HCT116 (cell line): ENCODE measurements at places on chromosomes 11 and 22.

DNA sequence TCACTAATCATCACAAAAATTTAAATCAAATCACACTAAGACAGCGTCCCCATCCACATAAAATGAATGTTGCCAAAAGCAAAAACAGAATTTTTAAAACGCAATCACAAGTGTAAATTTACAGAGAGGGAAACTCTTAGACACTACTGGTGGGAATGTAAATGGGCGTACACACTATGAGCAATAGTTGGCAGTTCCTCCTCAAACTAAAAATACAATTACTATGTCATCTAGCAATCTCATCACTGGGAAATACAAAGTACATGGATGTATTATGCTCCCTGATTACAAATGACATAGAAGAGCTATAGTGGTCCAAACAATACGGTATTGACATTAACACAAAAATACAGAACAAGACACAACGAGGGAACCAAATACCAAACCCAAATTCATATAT is 8.7 kb upstream of the RGL4 start:
- H3K4me1 ChIP-seq = peaks cover 8% of the 10 kb centered on the region; the same call in 1 of the 2 replicates
- no peak overlapping the region for H3K27ac ChIP-seq
- no peak overlapping the region for H3K4me3 ChIP-seq
- DNase-seq = no peak

- H3K36me3 ChIP-seq = no peaks in the 10 kb centered on the region
- H3K27ac ChIP-seq = no peak overlapping the region
- H3K4me1 ChIP-seq = no peaks in the 10 kb centered on the region
- H3K4me3 ChIP-seq = no peak overlapping the region
- no peak for DNase-seq
These were observed 53.3 kb downstream of the SMIM38 start for GRCh38 chr11:69209038-69209350.

DNA sequence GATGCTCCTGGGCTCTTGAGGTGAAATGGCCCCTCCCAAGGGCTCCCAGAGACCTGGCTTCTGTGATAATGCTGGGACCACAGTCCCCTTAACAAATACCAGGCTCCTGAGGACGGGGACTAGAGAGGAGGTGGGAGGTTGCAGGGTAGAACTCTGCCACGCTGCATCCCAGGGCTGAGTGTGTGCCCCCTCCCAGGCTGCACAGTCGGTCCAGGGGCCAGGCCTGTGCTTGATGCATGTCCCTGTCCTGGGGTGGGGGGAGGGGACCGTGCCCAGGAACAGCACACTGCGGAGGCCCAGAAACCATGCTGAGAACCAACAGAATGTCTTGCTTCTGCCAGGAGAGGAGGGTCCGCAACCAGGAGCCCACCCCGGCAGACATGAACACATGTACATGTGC is 9.3 kb downstream of the CSF2RB start:
- peaks cover 9% of the 10 kb centered on the region; the same call in 1 of the 2 replicates for H3K27me3 ChIP-seq
- no peaks in the 10 kb centered on the region for H3K36me3 ChIP-seq
- no peak for DNase-seq
- no peak overlapping the region for H3K4me3 ChIP-seq
- no peak overlapping the region for H3K27ac ChIP-seq
- H3K4me1 ChIP-seq = no peaks in the 10 kb centered on the region

DNA sequence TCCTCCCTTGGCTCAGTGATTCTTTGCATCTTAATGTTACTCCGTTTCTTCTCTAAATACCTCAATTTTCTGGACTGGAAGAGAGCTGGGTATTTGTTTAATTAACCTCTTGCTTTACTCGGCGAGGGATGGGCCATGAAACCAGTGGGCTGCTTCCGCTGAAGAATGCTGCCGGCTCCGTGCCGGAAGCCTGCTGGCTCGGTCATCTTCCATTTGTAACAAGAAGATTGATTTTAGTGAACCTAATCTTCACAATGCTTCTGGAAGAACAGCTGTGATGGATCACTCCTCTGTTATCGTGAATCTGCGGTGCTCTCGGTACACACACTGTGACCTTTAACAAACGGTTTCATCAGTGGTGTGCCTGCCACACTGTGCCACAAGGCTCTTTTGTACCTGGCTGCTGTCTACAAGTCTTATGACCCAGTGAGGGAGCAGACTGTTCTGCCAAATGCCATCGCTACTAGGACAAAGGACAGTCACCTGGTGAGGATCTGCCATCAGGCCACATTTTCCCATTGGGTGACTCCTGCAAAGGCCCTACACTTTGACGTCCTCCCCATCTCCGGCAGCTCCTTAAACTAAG is 25.3 kb upstream of the PARVB start:
- no peak overlapping the region for H3K4me3 ChIP-seq
- no peaks in the 10 kb centered on the region for H3K27me3 ChIP-seq
- peaks cover 9% of the 10 kb centered on the region for H3K36me3 ChIP-seq
- no peaks in the 10 kb centered on the region for H3K4me1 ChIP-seq
- H3K27ac ChIP-seq = no peak overlapping the region

DNA sequence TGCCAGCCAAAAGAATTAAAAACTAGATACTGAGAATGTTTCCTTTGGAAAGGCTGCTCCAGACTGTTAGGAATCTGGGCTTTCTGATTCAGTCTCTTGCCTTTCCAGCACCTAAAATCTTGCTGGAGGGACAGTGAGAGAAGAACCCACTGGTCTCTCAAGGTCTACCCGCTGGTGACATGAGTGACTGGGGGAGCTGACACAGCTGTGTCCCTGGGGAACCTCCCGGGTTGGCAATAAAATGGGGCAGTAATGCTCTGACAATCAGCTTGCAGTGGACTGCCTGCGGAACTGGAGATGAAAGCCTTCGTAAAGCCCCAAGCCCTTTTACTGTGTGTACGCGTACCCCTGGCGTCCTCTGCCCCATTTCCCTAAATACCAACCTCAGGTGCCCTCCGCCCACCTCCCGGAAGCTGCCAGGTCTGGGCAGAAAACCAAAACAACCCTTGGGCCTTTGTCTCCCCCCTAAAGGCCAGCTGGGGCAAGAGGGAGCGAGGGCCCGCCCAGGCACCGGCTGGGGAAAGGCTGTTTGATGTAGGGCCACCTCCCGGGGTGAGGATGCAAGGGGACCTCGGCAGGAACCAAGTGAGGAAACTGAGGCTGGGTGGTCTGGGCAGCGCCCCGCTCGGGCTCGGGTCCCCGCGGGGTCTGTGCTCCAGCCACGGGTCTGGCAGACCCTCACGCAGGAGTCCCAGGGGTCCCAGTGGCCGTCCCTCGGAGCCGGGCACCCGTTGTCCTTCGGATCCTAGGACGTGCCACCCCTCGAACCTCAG is 741 bp downstream of the CARS1 start:
- peaks cover 14% of the 10 kb centered on the region for H3K4me1 ChIP-seq
- H3K36me3 ChIP-seq = peaks cover 4% of the 10 kb centered on the region; the same call in 1 of the 2 replicates
- peak overlapping the region; percentile 82; the same call in 1 of the 2 replicates for H3K27ac ChIP-seq
- no peak for DNase-seq
- no peaks in the 10 kb centered on the region for H3K27me3 ChIP-seq
- peak overlapping the region; percentile 98 for H3K4me3 ChIP-seq

DNA sequence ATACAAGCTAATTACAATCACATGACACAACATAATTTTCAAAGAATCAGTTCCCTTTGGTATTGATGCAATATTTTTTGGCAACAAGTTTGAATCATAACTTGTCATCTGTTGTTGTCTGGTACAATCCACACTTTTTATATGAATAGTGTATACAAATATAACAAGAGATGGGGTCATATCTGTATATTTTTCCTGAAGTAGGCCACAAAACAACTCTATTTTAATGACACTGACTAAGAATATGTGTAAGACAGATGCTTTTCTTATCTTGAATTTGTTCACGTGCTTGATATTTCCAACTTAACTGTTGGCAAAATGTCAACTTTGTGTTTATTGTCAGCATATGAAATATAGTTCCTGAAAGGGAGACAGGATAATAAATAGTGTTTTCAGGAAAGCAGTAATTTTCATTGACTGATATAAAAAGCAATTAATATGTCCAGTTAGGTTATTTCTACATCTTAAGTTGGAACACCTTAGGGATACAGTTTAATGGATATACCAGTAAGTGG is 27.9 kb downstream of the NOX4 start:
- H3K27ac ChIP-seq = no peak overlapping the region
- DNase-seq = no peak
- no peaks in the 10 kb centered on the region for H3K36me3 ChIP-seq
- no peaks in the 10 kb centered on the region for H3K27me3 ChIP-seq
- no peaks in the 10 kb centered on the region for H3K4me1 ChIP-seq

- H3K4me3 ChIP-seq = no peak overlapping the region
- H3K27ac ChIP-seq = no peak overlapping the region
- no peaks in the 10 kb centered on the region for H3K27me3 ChIP-seq
- no peaks in the 10 kb centered on the region for H3K36me3 ChIP-seq
These were observed 13.9 kb upstream of the TXNRD2 start for GRCh38 chr22:19955241-19956128.

- H3K4me3 ChIP-seq = no peak overlapping the region
- no peaks in the 10 kb centered on the region for H3K36me3 ChIP-seq
- no peaks in the 10 kb centered on the region for H3K4me1 ChIP-seq
- DNase-seq = no peak
- H3K27me3 ChIP-seq = no peaks in the 10 kb centered on the region
These were observed 48.9 kb downstream of the RELT start for GRCh38 chr11:73425108-73425507.

GRCh38 chr22:24977370-24978221 is 25.1 kb downstream of the KIAA1671 start:
- H3K4me3 ChIP-seq = no peak overlapping the region
- no peaks in the 10 kb centered on the region for H3K36me3 ChIP-seq
- DNase-seq = no peak

GRCh38 chr22:33030923-33031525 is 27.2 kb downstream of the SYN3 start:
- peaks cover 21% of the 10 kb centered on the region for H3K27me3 ChIP-seq
- H3K4me1 ChIP-seq = no peaks in the 10 kb centered on the region
- no peaks in the 10 kb centered on the region for H3K36me3 ChIP-seq
- H3K4me3 ChIP-seq = no peak overlapping the region
- no peak overlapping the region for H3K27ac ChIP-seq

DNA sequence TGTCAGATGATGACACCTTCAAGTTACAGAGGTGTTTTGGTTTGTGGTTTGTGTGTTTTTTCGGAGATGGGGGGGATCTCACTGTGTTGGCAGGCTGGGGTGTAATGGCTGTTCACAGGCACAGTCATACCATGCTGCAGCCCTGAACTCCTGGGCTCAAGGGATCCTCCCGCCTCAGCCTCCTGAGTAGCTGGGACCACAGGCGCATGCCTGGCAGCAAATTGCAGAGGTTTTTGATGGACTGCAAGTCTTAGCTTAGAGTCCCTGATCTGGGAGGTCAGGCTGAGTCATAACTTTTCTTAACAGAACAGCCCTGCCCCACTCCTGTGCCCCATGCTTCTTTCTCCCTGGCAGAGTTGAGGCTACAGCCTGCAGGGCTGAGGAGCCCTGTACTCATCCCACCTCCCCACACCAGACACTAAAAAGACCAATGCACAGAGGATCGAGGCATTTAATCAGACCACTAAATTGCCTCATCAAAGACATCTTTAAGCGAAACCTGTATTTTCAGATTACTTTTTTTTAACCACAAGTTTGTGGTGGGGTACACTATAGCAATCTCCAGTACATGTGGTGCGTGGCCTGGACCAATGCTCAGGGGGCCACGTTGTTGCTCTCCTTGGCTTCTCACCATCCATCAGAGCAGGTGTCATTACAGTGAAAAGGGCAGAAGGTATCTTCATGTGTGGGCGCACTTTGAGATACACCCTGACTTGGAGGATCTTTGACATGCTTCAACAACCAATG is 17.1 kb upstream of the ADORA2A start:
- no peak overlapping the region for H3K4me3 ChIP-seq
- peaks cover 5% of the 10 kb centered on the region; the same call in 1 of the 2 replicates for H3K36me3 ChIP-seq
- no peaks in the 10 kb centered on the region for H3K27me3 ChIP-seq
- no peak for DNase-seq
- H3K27ac ChIP-seq = no peak overlapping the region

DNA sequence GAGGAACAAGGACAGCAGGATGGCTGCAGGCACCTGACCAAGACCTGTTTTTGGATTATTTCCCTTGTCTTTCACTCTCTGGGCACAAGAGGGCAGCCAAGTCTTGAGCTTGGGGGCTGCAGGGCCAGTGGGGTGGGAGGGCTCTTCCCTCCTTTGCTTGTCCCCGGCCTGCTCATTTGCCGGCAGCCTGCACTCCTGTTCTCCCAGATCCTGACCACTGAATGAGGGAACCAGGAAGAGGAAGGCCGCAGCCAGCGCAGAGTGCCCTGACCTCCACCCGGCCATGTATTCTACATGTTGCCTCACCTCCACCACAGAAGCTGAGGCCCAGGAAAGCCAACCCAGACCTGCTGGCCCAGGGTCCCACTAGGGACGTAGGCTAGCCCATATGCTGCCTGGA is 15.5 kb upstream of the NNMT start:
- H3K36me3 ChIP-seq = no peaks in the 10 kb centered on the region
- H3K27me3 ChIP-seq = peaks cover under 1% of the 10 kb centered on the region; the same call in 1 of the 2 replicates
- peaks cover 5% of the 10 kb centered on the region for H3K4me1 ChIP-seq
- DNase-seq = peak; percentile 35

DNA sequence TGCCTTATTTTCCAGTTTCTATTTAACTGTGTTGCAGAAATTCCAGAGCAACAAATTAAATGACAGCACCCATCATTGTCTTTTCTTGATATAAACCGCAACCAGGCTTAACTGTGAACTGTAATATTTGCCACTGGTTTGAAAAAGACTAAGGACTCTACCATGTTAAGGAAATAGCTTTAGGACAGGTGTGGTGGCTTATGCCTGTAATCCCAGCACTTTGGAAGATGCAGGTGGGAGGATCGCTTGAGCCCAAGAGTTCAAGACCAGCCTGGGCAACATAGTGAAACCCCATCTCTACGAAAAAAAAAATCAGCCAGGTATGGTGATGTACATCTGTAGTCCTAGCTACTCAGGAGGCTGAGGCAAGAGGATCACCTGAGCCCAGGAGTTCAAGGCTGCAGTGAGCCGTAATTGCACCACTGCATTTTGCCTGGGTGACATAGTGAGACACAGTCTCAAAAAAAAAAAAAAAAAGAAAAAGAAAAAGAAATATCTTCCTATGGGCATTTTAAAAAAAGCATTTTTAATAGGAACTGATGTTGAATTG is 28.8 kb downstream of the HIRA start:
- H3K27ac ChIP-seq = no peak overlapping the region
- H3K36me3 ChIP-seq = peaks cover 31% of the 10 kb centered on the region
- no peaks in the 10 kb centered on the region for H3K4me1 ChIP-seq

DNA sequence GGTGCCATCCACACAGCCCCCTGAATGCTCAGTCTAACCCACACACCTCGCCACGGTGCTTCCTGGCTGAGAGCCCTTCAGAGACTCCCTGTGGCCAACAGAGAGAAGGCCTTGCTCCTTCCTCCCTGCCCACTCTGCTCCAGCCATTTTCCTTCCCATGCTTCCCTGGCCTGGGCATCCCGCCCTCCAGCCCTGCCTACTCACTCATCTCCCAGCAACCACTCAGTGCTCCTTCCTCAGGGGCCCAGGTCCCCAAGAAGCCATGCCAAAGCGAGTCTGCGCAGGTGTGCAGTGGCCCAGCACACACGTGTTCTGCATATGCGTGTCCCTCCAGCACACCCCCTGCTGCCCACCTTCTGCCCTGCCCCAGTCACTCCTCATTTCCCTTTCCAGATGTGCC is 56.4 kb downstream of the NECTIN1 start:
- H3K27me3 ChIP-seq = no peaks in the 10 kb centered on the region
- DNase-seq = no peak
- H3K4me3 ChIP-seq = no peak overlapping the region
- H3K36me3 ChIP-seq = peaks cover 3% of the 10 kb centered on the region; the same call in 1 of the 2 replicates
- H3K4me1 ChIP-seq = peaks cover 17% of the 10 kb centered on the region
